Aorta (tissue), 5 donors: ENCODE measurements at places on chromosomes 11 and 22. TPM values are rescaled to one million over a fixed set of nuclear protein-coding genes. Genes with fewer than 3 reads are reported as not detected.

Gene RASGRP2
- total RNA-seq: 44.7 TPM

Gene MUC2
- 0.06 TPM for total RNA-seq

Gene OR51G1
- total RNA-seq: not detected

Gene APLNR
- total RNA-seq: 27.7 TPM

DNA sequence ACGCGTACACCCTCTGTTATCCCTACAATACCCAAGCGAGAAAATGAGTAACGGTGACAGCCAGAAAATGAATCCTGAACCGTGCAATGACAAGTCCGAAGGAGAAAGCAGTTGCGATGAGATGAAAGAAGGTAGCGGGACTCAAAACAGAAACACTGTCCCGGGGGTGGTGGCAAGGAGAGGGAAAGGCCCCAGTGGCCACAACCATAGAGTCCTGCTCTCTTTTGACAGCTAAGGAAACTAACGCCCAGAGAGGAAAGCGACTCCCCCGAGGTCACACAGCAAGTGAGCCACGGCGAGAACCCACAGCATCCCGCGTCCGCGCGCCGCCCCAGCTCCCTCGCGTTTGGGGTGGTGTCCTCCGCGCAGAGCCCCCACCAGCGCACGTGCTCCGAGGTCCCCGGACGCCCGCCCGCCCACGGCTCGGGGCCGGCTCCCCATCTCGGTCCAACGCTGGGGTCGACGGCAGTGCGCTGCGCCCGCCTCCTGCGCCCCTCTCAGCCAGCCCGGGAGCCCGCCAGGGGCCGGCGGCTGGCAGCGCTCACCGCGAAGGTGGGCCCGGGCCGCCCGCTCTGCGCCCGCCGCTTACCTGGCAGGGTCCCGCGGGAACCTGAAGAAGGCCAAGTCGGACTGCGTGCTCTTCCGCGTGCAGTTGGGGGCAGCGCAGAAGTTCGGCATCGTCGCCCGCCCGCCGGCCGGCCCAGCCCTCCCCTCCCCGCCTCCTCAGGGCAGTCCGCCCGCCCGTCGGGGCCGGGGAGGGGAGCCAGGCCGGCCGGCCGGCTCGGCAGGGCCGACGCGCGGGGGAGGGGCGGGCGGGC, 564 bp downstream of the THAP12 start:
- peak; percentile 84 for DNase-seq

DNA sequence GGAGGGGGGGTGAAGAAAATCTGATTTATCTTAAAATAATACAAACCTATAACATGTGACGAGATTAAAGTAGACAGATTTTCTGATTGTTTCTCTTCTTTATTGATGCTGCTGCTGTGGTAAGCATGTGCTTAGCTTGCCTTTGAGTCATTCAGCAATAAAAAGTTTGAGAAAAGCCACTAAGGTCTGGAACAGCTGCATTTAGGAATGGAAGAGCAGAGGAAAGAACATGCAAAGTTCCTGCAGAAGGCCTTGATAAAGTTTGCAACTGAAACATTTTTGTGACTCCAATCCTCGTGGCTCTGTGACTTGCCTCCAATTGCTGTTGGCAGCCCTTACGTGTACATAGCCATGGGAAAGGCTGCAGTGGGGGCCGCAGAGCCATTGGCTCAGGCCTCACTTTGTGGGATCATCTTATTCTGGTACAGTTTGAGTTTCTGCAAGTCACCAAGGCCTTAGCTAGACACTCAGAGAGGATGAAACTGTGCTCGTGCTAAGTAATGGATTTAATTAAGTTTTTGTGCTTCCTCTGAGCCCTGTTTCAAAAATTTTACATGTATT, 370.2 kb downstream of the AASDHPPT start:
- DNase-seq: no peak

DNA sequence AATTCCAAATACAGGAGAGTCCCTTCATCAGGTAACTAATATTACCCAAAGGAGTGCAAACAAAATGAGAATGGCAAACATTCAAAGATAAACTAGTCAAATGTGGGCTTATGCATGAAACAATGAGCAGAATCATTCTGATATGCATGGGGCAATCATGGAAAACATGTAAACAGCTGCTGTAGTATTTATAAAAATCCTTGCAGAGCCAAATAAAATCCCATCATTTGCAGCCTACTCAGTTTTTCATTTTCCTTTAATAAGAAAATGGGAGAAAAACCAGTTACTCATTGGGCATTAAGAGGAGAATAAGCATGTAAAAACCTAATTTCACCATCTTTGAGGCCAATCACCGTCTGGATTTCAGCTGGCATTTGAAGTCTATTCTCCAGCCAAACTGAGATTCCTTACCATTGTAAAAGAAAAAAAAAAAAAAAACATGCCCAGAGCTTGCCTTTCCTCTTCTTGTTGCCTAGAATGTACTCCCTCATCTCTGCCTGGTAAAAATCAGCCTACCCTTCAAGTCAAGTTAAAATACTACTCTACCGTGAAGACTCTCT, 249.1 kb downstream of the TTC28 start:
- no peak for DNase-seq

DNA sequence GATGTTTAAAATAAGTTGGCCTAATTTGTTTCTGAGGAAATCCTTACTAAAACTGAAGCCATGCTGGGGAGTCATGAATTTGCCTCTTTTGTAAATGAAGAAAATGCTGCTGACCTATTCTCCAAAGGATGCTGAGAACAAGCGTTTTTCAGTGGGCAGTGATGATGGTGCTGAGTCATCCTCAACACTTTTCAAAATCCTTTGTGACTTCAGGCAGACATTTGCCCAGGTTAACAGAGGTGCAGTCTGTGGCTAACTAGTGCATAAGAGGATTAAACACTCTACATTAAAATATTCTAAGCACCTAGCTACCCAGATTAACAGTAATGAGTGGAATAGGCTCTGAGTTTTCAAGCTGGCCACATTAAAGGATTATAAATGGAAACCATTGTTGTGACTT, 509.0 kb downstream of the DLG2 start:
- no peak for DNase-seq

DNA sequence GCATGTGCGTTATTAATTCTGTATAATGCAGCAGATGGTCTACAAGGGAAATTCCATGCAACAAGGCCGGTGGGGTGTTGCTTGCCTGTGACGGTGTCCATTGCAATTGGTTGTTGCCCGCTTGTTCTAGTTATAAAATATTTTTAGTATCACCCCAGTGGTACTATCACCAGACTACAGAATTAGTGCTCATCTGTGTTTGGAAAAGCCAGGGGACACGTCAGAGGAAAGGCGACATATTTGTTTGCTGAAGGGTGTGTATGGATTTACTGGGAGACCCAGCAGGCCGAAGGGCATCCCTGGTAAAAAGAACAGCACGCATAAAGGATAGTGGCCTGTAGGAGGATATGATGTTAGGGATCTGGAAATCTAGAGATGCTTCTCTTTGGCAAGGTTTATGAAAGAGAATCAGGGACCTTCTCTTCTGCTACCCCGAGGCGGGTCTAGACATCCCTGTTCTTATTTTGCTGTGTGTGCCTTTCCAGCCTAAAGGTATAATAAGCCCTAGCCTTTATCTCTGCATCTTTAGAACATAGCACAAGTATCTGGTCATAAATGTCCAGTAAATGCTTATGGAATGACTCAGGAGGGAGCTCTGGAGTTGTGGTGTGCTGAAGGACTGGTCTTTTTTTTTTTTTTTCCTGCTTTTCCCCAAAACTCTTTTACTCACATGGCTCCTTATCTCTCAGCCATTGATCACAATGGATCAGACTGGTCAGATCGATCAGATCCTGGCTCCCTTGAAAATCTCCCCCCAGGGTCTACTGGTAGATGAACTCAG, 90.9 kb downstream of the LDLRAD3 start:
- DNase-seq: no peak

- DNase-seq: no peak
These were observed 318.5 kb downstream of the JRKL start for GRCh38 chr11:96708219-96708878.

DNA sequence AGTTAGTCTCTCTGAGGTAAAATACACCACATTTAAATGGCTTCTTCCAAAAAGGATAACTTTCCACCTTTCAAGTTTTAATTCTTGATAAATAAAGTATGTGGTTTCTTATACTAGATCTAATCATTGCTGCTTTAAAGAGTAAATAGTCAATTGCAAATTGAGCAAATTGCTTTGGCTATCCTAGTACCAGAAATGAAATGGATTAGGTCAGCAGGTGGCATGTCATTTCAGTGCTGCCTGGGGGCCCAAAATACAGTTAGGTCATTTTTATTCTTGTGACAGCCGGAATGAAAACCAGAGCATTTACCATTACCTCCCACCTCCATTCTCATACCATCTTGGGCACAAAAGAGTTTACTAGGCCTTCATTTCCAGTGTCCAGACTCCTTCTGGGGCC, 70.2 kb downstream of the PHF21A start:
- DNase-seq: no peak

- peak; percentile 75 for DNase-seq
These were observed 2.8 kb downstream of the EHD1 start for GRCh38 chr11:64875369-64876228.

DNA sequence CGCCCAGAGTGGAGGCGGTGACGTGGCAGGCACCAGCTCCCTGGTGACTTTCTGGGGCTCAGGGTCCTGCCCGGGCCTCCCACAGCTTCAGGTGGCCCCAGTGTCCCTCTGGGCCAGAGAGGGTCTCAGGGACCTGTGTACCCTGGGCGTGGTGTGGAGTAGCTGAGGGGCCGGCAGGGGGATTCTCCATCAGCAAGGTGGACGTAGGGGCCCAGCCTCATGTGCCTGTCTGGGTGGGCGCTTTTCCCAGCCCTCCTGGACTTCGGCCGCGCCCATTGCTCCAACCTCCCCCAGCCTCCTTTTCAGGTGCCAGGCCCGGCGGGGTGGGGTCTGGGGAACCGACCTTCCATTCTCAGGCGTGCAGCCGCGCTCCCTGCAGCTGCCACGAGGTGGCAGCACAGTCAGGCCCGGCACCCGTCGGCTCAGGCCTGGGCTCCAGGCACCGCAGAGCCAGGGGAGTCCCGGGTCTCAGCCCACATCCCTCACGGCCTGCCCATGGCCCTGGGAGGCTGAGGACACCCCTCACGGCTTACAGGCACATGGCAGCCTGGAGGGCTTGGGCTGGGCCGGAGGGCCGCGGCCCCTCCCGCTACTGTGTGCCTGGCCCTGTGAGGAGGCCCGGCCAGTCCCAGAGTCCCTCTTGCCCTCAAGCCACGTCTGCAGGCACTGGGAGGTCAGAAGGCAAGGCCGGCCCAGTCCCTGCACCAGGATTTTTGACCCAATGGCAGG, 19.9 kb upstream of the MUC5B start:
- peak; percentile 88 for DNase-seq

DNA sequence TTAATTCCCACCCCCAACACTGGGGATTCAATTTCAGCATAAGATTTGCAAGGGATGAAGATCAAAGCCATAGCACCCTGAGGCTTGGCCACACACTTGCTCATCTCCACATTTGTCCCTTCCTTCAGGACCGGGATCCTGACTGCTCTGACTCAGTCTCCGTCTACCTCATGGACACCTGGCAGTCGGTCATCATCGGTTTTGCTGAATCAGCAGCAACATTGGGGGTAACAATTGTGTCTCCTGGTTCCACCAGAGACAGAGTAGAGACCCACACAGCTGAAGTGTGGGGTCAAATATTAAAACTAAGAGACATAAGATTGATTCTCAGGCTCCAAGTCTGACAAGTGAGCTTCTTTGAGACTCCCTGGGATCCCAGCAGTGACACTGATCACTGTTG, 34.6 kb downstream of the GGTLC2 start:
- no peak for DNase-seq

DNA sequence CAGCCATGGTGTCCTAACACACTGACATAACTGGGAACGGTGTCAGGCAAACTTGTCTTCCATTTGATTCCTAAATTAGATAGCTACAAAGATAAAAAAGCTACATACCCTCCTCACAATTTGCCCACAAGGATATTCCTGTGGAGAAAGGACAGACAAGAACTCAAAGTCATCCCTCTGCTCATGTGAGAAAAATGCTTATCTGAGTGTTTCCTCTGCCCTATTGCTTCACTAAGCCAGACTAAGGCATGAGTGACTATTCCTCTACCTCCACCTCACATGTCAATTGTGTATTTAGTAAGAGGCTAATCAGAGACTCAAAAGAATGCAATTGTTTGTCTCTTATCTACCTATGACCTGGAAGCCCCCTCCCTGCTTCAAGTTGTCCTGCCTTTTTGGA, 247.7 kb downstream of the DDX10 start:
- DNase-seq: no peak

DNA sequence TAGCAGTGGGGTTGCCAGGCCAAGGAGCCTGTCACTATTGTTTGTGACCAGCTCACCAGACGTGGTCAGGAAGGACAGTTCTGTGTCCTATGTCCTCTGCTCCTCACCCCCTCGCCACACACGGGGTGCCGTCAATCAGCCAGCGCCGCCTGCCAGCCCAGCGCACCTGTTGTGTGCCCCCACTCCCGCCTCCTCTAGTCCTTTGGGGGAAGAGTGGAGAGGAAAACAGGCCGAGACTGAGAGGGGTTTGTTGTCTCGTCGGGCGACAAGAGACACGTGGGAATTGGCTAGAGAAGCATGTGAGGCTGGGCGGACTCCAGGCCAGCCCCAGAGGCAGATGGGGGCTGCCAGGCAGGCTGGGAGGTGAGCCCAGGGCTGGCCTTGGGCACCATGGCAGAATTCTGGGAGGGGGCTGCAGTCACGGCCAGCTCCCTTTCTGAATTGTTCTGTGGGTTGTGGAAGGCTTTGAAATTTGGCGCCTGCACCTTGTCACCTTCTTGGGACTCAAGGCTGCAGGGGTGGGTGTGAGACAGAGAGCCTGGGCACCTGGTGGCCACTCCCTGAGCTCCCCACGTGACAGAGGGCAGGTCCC, 3.1 kb upstream of the KCNQ1OT1 start:
- peak; percentile 23 for DNase-seq
